Stimulated activated CD4-positive, alpha-beta T cell treated with anti-CD3 and anti-CD28 coated beads, TNF-alpha, amount 100 ng/mL, for 48 hours (primary cell): ENCODE measurements at places on chromosomes 13 and 19.

DNA sequence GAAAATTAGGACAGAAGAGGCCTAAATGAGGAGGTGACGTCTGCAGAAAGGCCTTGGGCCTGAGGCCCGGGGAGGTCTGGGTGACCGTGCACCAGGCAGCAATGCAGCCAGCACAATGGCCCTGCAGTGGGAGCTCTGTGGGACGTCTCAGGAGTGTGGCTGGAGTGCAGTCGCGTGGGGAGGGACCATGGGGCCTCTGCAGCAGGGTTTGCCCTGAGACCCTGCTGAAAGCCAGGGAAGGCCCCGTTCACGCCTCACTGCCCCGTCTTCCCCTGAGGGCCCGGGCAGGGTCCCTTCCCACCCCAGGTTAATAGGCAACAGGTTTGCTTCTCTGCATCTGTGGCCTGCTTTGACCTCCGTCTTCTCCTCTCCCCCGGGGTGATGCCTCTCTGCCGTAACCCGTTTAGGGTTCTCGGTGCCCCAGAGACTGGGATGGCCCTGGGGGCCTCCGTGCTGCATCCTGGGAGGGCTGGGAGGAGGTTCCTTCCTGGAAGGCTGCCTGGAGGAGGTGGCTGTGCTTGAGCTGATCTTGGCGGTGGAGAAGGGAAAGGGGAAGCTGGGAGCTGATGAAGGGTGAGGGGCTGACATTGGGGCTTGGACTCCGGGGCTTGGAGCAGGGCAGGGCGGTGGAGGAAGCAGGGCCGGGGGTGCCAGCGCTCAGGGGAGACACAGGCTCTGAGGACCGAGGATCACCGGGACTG lies 9.7 kb downstream of the PALM start:
- no peak for DNase-seq

GRCh38 chr13:84902243-84902642 lies 897.0 kb downstream of the SLITRK6 start:
- DNase-seq: no peak

DNA sequence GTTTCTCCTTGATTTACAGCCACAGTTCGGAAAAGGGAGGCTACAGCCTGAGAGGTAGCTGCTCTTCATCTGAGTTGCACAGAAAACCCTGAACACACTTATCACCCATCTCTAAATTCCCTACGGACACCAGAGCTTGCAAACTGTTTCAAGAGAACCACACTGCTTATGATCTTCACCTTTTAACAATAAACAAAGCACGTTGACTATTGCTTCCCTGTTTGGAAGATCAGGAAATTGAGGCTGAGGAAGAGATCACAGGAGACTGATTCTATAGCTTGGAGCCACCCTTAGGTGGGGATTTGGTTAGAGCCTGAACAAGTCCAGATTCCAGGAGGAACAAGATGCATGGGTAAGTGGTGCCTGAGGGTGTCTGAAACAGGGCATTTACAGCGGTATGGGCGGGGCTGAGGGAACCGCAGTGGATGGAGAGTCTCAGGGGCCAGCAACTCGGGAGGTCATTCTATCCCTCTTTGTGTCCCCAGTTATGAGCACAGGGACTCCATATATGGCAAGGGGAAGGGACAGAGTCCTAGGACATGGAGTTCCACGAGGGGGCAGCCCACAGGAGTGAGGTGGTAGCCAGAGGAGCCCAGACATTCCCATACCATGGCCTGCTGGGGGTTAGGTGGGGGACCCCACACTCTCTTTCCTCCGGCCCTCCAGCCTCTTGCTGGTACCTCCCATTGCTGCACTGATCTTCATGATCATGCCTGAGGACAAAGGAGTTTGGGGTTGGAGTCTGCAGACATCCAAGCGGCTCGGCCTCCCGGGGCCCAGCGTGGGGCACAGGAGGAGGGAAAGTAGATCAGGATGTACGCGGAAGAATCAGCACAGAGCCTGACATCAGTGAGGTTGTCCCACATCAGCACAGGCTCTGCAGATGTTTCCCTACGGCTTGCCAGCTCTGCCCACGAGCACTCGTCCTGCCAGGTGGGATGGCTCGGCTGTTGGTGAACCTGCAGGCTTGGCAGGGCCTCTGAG lies 162.3 kb upstream of the ZNF536 start:
- DNase-seq: no peak

DNA sequence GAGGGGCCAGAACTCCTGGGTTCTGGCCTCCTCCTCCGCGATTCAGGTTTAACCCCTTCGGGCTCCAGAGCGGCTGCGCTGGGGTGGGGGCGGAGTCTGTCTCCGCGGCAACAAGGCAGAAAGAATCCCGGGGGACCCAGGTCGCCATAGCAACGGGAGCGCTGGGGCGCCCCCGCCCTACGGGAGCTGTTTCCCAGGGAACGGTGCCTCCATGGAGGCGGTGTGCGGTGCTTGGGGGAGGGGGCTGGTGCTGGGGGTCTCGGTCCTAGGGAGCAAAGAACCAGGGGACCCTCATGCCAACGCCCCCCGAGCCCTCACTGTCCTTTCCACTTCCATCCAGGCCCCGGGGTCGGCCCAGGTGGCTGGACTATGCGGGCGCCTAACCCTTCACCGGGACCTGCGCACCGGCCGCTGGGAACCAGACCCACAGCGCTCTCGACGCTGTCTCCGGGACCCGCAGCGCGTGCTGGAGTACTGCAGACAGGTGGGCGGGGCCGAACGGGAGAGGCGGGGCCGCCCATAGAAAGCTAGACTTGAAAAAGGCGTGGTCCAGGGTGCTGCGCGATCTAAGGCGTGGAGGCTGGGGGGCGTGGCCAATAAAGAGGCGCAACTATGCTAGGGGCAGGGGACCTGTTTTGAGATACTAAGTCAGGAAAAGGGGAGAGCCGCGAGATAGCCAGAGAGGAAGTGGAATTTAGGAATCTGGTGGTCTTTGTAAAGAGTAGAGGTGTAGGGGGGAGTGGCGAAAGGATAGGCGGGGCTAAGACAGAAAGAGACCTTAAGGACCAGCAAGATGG lies 1.2 kb downstream of the APLP1 start:
- DNase-seq: peak; percentile 85

DNA sequence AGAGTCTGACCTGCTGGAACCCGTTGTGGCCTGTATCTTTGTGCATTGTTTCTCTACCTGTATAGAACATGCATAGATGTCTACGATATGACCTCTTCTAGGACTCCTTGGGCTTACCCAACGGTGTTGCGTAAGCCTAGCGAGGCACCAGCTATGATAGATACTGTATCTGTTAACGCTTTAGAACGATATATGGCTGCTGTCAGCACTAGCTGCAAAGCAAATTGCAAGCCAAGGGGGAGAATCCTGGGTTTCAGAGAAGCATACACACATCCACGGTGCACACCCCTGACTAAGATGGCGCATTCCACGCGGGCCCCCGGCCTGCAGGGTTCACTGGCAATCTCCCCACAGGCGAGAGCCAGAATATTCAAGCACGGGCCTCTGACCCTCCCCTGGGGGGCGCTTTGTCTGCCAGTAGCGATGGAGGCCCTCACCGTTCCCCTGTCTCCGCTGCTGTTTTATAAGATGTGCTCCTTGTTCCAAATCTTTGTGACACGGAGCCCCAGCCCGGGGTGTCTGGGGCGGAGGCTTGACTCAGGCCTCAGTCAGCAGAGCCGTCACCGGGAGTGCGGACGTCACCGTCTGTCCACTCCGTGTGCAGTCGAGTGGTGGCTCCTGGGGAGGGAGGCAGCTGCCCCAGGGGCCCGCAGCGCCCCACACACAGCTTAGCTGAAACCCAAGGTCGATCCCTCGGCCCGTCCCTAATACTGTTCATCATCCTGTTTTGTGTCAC lies 12.9 kb upstream of the RPS15 start:
- no peak for DNase-seq

DNA sequence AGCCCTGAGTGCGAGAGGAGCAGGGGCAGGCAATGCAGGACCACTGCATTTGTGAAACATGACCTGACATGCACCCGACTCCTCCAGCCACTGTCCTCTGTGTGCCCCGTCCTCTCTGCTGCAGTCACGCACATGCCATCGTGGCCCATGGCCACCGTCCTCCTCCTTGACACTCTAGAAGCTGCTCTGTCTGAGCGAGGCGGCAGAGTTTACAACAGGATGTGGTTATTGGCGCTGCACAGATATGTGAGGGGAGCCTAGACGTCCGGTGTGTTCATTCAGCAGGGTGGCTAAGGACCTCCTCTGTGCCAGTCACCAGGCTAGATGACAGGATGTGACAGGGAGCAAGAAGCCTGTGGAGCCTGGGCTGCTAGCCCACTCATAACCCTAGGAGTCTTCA lies 277.8 kb downstream of the FOXO1 start:
- DNase-seq: peak; percentile 67

- DNase-seq: peak; percentile 82
These were observed 2.5 kb downstream of the ICAM5 start for GRCh38 chr19:10292206-10292788.

DNA sequence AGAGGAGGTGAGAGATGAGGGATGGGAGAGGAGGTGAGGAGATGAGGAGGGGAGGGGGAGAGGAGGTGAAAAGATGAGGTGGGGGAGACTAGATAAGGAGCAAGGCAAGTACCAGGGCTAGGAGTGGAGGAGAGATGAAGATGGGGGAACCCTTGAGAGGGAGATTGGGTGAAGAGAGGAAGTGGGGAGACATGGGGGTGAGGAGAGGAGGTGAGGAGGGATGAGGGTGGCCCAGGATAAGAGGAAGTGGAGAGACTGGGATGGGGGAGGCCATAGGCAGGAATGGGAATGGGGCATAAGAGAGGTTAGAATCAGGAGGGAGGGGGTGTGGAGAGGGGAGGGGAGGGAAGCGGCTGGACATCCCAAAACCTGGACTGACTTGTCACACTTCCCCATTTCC lies 16.7 kb upstream of the EMC10 start:
- no peak for DNase-seq

DNA sequence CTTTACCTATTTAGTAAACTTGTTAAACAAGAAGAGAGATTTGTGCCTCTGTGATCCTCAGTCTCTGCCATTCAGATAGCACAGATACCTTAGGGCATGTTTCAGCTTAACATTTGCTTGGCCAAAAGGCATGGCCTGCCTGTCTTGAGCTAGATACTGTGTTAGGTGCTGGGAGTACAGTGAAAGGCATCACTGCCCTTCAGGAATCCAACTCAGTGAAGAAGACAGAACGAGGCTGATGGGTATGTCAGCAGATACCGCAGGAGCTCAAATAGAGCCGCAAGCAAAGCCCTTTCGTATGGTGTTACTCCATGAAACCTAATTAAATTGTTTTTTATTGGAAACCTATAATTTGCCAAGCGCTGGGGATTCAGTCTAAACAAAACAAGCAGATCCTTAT lies 12.9 kb downstream of the ZNF507 start:
- no peak for DNase-seq

- DNase-seq: no peak
These were observed 26.8 kb upstream of the MTIF3 start for GRCh38 chr13:27476943-27477703.

DNA sequence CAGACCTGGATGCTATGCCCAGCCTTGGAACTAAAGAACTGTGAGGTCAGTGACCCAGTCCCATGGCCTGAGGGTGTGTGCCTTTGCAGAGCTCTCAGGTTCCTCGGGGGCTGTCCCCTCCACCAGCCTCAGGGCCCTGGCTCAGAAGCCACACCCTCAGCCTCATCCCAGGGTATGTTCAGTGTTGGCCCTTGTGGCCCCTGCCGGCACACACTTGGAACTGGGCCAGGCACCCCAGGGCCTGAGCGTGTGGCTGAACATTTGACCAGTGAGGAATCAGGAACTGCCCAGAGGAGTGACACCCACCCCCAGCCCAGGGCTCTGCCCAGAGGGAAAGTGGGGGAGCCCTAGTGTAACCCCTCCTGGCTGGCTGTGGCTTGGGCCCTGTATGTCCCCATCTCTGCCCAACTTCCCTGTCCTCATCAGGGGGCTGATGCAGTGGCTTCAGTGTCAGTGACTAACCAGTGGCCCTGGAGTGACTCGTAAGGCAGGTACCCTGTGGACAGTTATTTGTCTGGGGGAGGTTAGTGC lies 10.0 kb downstream of the NKPD1 start:
- no peak for DNase-seq

- no peak for DNase-seq
These were observed 33.2 kb downstream of the CACNG6 start for GRCh38 chr19:54024660-54025059.

GRCh38 chr19:33339016-33339984 lies 34.2 kb upstream of the CEBPG start:
- DNase-seq: no peak

GRCh38 chr19:42208612-42209011 lies 8.9 kb downstream of the DEDD2 start:
- no peak for DNase-seq

DNA sequence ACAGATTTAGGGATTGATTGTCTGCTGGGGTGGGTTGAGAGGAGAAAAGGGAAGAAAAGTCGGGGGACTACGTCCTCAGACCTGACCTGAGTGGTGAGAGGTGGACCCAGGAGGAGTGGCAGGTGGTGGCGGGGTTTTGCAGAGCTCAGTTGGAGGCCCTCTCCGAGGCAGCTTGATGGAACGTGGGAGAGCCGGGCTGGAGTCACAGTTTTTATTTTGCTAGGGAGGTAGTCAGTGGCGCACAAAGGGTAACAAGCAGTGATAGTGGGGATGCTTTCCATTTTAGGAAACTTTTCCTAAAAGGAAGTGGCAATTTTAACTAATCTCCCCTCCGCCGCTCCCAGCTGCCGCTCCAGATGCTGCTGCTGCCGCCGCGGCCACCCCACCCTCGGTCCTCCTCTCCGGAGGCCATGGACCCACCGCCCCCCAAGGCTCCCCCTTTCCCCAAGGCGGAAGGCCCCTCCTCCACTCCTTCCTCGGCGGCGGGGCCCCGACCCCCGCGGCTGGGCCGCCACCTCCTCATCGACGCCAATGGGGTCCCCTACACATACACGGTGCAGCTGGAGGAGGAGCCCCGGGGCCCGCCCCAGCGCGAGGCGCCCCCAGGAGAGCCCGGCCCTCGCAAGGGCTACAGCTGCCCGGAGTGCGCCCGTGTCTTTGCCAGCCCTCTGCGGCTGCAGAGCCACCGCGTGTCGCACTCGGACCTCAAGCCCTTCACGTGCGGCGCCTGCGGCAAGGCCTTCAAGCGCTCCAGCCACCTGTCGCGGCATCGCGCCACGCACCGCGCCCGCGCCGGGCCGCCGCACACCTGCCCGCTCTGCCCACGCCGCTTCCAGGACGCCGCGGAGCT lies 1.1 kb upstream of the ZNF581 start:
- no peak for DNase-seq

GRCh38 chr13:49455007-49455398 lies 10.9 kb downstream of the SETDB2 start:
- DNase-seq: no peak

- no peak for DNase-seq
These were observed 84.2 kb downstream of the LRCH1 start for GRCh38 chr13:46637213-46637612.

GRCh38 chr19:18414504-18415177 lies 4.6 kb upstream of the SSBP4 start:
- DNase-seq: no peak

GRCh38 chr19:13588957-13589833 lies 82.9 kb upstream of the CACNA1A start:
- DNase-seq: peak; percentile 70

GRCh38 chr19:45320997-45321775 lies 1.5 kb downstream of the CKM start:
- no peak for DNase-seq

- DNase-seq: no peak
These were observed 7.3 kb upstream of the INAFM1 start for GRCh38 chr19:47267350-47267759.
